ENCODE measurements at places on chromosomes 13 and 19. TPM values are rescaled to one million over a fixed set of nuclear protein-coding genes. Genes with fewer than 3 reads are reported as not detected.

NEK3 gene
- 8.4 TPM for total RNA-seq

TBCB gene
- total RNA-seq: 132 TPM

GIPC3 gene
- total RNA-seq: 1.3 TPM

NEK5 gene
- 0.29 TPM for total RNA-seq

DNA sequence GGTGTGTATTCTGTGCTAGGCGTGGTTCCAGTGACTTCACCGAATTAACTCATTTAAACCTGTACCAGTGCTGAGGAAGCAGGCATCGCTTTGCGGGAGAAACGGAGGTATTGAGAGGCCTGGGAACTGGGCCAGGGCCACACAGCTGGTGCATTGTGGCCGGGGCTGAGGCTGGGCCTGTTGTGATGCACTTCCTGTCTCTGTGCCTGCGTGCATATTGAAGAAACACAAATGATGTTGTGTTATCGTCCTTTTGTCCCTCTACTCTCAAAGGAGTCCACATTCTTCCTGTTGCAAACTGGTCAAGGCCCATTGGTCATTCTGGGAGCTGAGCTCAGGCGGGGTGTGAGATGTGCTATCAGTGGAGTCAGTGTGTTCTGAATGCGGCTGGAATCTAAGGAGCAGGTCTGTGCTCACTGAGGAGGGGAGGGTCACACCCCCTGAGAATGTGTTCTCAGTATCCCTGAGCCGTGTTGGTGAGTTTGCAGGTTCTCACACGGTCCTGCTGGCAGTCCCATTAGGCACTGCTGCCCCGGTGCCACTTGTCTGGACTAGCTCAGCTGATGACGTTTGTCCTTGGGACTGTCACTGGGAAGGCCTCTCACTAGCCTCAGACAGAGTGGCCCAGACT, 62.1 kb downstream of the ARHGEF7 start:
- peak; percentile 53 for DNase-seq

GRCh38 chr19:31503211-31503610, 154.0 kb upstream of the TSHZ3 start:
- DNase-seq: no peak
